CD14-positive monocyte (primary cell): ENCODE measurements at places on chromosomes 6 and 20.

GRCh38 chr6:110178626-110179405 is 654 bp downstream of the WASF1 start:
- DNase-seq: no peak

DNA sequence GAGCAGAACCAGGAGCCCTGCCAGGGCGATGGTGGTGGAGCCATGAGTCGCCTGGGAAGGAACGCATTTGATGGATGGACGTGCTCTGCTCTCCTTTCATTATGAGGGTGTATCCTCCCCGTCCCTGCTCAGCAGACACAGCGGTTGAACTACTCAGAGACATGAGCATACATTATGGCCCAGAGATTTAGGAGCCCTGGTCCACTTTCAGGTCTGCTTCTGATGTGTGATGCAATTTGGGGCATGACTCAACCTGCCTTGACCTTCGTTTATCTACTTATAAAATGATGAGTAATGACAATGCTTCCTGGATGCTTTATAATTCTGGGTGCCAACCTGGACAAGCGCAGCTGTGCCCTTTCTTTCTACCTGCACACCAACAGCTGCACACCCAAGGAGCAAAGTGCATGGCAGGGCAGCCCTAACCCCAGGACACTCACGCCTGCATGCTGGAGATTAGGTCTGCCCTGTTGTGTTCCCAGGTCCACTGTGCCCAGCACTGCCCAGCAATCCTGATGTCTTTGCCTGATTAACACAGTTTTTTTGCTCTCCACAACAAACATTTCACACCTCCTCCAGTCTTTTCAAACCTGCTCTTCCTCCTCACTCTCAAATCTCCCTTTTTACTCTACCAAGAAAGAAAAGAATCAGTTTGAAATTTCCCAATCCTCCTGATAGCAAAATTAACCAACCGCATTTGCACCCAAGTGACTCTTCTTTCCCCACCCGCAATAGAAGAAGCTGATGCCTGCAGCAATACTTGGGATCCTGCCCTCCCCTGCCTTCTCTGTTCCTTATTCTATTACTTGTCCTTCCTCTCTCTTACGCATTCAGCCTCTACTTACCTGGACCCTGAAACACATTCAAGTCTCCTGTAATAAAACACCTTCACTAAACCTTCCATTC is 81.2 kb downstream of the EZR start:
- peak; percentile 60 for DNase-seq

DNA sequence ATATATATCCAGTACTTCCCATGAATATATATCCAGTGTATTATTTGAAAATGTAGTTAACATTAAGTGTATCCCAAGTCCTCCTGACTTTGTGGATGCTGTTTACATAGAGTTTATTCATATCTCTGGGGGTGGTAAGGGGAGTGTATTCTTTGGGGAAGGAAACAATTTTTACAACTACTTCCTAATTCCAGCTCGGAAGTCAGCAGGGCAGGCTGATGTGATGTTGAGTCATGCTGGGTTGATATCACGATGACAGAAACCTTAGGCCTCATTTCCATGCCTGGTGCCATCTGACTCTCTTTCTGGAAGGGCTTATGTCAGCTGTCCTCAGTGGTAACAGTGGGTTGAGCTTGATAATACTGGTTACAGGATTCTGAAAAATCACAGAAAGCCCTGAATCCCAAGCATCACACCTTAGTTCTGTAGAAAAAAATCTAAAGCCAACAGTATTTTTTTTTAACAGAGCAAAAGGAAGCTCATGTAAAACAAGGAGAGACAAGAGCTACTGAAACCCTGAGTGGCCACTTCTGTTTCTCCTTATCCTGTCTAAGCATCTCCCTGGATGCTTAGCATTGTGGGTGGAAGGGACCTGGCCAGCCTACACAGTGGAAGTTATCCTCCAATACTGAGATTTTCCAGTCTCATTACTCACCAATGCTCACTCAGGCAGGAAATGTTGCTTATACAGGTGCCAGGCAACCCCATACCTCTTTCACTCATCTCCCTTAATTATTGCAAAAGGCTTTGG is 75.2 kb upstream of the IYD start:
- DNase-seq: peak; percentile 1

GRCh38 chr6:44733126-44733525 is 345.6 kb downstream of the CDC5L start:
- DNase-seq: no peak

GRCh38 chr20:24943731-24944130 is 5.3 kb upstream of the CST7 start:
- no peak for DNase-seq

GRCh38 chr20:36932476-36933426 is 18.8 kb downstream of the SAMHD1 start:
- DNase-seq: no peak

DNA sequence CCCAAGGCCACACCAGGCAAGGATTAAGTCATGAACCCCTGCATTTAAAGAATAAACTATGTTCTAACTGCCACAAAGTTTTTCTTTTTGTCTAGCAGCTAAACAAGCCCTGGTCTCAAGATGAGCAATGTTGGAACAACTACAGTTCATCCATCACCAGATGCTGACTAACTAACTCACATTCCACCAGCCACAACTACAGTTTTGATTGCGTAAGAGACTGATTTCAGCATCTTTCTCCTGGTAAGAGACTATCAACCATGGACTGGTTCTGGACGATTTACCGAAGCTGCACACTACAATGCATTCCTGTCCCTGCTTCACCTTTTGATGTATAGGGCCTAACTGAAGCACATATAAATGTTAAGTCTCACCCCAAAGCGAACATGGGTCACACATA is 43.0 kb downstream of the F13A1 start:
- peak; percentile 51 for DNase-seq

DNA sequence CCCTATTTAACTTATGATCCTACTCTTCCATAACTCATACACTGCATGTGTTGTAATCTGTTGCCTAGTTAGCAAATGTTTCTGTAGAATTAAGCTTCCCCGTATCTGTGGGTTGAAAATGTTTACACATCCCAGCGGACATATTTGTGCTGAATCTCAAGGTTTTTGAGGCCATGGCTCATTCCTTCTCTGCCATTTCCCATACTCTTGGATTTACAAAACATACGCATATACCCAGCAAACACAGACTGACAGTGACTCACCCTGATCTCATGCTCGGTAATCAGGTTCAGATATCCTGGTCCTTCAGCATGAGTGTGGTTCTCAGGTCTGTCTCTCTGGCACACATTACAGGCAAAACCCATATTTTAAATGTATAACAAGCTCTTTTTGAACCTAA is 58.7 kb downstream of the AGPAT4 start:
- DNase-seq: no peak

- DNase-seq: no peak
These were observed 31.1 kb upstream of the ENPP4 start for GRCh38 chr6:46098678-46099077.

- DNase-seq: peak; percentile 88
These were observed 49.6 kb upstream of the ZNF217 start for GRCh38 chr20:53643031-53643832.

- DNase-seq: no peak
These were observed 3.2 kb downstream of the OSBPL2 start for GRCh38 chr20:62241506-62241905.

DNA sequence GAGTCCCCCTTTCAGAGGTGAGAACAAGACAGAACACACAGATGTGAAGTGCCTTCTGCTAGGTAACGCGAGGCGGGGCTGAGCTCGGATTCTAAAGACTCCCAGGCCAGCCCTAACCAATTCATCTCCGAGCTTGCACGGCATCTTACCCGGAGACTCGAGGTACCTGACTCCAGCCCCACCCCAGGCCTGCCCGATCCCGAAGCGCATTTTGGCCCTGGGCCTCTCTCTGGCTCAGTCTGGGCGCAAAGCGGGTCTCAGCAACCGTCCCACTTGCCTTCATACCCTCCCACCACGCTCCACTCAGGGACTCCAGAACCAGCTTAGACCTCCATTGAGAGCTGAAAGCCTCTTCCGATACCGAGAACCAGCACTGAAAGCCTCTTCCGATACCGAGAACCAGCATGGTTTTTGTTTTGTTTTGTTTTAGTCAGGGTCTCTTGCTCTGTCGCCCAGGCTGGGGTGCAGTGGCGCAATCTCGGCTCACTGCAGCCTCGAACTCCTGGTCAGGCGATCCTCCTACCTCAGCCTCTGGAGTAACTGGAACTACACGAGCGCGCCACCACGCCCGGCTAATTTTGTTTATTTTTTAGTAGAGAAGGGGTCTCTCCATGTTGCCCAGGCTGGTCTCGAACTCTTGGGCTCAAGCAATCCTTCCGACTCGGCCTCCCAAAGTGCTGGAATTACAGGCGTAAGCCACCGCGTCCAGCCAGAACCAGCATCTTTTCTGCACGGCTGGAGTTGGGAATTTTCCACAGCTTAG is 557 bp upstream of the DYNLRB1 start:
- DNase-seq: no peak

GRCh38 chr20:52313341-52313963 is 121.9 kb upstream of the ZFP64 start:
- DNase-seq: no peak

- DNase-seq: peak; percentile 82
These were observed 171.5 kb downstream of the QKI start for GRCh38 chr6:163585932-163586437.

- no peak for DNase-seq
These were observed 308 bp upstream of the COL21A1 start for GRCh38 chr6:56247654-56248122.

DNA sequence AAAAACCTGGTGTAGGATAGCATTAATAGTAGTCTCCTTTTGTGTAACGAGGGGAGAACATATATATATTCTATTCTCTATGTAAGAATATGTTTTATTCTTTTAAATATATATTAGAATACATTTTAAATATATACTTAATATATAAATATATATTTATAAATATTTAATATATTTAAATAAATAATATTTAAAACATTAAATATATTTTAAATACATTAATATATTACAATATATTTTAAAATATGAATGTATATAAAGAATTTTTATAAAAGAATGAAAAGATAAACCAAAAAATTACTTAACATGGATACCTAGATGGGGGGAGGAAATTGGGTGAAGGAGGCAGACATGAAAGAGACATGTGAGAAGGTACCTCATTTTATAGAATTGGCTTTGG is 53.0 kb upstream of the ZNF831 start:
- no peak for DNase-seq

- no peak for DNase-seq
These were observed 25.1 kb downstream of the RNF217 start for GRCh38 chr6:124987291-124987690.

GRCh38 chr6:20434766-20435165 is 33.1 kb downstream of the E2F3 start:
- DNase-seq: no peak

- no peak for DNase-seq
These were observed 7.2 kb upstream of the LCA5 start for GRCh38 chr6:79544299-79544927.

DNA sequence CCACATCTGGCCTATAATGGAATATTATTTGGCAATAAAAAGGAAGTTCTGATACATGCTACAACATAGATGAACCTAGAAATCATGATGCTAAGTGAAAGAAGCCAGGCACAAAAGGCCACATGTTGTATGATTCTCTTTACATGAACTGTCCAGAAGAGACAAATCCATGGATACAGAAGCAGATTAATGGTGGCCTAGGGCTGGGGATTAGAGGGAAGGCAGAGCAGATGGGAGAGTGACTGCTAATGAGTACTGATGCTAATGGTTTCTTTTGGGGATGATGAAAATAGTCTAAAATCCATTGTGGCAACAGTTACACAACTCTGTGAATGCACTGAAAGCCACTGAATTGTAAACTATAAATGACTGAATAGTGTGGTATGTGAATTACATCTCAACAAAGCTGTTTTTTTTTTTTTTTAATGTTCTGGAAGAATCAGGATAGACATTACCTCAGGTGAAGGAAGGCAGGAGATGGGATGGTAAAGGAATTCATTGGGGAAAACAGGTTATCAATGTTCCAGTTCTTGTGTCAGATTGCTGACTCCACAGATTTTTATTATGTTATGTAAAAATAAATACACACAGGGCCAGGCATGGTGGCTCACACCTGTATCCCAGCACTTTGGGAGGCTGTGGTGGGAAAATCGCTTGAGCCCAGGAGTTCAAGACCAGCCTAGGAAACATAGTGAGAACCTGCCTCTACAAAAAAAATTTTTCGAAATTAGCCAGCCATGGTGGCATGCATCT is 8.9 kb upstream of the SOX12 start:
- DNase-seq: no peak

DNA sequence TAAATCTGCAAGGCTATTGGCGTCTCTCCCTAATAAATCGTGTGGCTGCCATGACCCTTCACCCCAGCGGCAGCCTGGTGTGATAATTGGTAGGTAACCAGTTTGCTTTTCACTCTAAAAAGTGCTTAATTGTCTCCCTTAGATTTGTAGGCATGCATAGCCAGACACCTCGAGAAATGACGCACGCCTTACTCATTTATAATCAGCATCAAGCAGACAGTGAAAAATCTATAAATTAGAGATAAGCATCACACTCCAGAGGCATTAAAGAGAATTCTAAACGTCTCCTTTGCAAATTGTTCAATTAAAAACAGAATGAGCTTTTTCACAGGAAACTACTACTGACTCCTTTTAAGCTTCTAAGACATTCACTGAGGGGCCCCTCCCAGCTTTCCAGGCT is 110.2 kb upstream of the RPS6KA2 start:
- DNase-seq: no peak

DNA sequence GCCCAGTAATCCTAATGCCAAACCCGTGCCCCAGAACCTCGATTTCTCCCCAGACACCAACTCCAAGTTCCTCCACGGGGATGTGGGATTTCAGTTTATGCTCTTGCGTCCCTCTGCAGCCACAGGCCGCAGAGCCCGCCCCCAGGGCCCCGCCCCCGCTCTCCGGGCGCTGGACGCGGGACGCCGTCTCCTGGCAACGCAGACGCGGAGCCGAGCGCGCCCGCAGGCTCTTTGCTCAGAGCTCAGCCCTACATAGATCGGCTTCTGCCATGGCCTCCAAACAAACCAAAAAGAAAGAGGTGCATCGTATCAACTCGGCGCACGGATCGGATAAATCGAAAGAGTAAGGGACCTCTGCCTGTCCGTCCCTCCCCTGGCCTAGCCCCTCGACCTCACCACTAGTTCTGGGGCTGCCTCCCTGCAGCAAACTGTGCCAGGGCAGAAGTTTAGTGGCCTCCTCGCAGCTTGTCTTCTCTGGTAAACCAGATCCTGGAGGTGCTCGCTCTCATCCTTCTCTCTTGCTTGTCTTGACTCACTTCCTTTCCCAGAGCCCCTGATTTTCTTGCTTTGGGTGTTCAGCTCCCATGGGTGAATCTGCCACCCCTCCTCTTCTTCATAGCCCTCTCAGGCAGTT is at the start of gene ADGB:
Gene ADGB, plus strand, starts transcription at position 201 of the 634 bp plus-strand sequence. Its CDS starts 69 bp downstream, at position 270.
- DNase-seq: peak; percentile 47
